ENCODE measurements at places on chromosomes 6 and 20.

- DNase-seq = no peak
Measured at GRCh38 chr6:36508532-36508931, 38.7 kb downstream of the STK38 start.

- peak; percentile 21 for DNase-seq
Measured at GRCh38 chr6:146914489-146915483, 289.4 kb upstream of the STXBP5 start.

GRCh38 chr6:87606199-87606598 lies 16.3 kb downstream of the ORC3 start:
- DNase-seq = no peak

DNA sequence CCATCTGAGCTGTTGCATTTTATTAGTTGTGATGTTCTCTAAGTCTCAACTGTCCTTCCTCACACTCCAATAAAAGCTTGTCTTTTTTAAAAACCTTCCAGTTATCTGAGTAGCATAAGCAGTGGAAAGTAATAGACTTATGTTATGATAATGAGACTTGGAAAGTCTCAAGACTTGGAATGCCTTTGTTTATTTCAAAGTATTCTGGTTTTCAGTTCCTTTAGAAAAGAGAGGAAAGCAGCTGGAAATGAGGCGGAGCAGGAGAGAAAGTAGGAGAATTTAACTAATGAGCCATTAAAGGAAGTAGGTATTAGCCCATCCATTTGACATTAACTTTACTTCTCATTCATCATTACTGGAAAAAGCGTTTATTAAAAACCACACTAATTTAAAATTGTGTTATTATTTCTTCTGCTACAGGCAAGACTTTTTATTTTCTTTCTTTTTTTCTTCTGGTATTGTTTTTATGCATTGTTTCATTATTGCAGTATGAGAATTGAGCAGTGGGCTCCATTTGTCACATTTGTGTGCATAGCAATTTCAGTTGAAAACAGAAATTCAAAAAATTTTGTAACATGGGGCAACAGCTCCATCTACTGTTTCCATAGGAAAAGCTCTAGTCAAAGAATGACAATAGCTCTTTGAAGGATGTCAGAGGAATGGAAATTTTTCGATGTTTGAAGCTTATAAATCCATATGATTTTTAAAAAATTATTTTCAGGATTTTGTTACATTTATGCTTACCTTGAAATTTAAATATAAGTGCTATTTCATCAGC lies 194.8 kb downstream of the COL9A1 start:
- DNase-seq = no peak

GRCh38 chr6:53154794-53155193 lies 6.2 kb upstream of the GCM1 start:
- DNase-seq = no peak

- DNase-seq = no peak
Measured at GRCh38 chr20:37277253-37277593, 12.2 kb upstream of the MANBAL start.

DNA sequence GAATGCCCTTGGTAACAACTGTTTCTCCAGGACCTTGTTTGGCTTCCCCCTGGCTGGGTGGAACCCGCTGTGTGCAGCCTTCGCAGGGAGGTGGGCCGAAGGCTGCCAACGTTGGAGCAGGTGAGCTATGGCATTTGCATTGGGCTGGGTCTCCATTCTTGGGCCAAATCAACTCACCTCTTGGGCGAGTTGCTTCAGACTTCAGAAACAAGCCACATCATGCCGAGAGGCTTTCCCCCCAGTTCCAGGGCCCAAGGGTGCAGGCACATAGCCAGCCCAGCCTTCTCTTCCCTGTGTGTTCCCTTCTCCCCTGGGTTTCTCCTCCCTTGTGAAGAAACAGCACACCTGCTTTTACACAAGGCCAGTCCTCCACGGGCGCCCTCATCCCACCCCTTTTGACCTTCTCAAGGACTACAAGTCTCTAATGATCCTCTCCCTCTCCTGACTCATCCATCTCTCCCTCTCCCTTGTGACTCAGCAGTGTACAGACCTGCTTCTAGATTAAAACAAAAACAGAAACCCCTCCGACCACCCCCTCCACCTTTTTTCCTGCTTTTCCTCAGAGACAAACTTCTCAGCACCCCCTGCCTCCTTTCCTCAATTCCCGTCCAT lies 41.6 kb downstream of the FAM209B start:
- DNase-seq = no peak

DNA sequence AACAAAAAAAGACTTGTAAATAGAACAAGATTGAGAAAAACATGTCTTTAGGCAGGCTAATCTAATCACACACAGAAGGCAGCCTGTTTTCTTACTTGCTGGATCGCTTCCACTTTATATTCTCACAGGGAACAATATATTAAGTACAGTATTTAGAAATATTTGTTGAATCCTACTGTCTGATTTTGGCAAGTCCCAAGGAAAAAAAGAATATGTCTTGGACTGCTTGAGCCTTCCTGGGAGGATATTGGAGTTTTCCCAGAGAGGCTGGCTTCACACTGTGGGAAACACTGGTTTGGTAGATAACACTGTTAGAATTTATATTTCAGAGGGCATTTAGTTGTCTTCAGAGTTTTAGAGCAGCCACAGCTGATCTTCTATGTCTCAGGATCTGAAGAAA lies 229.7 kb downstream of the PRL start:
- no peak for DNase-seq

- DNase-seq = no peak
Measured at GRCh38 chr20:62643521-62644043, 1.3 kb downstream of the SLCO4A1 start.

All from DMS 273 treated with DMSO at 0.1 percent for 48 hours (cell line).